Tibial nerve (tissue), 4 donors: ENCODE measurements at places on chromosomes 7 and 10. TPM values are rescaled to one million over a fixed set of nuclear protein-coding genes. Genes with fewer than 3 reads are reported as not detected.

The PSD gene
- total RNA-seq = 0.42 TPM

The CHAT gene
- not detected for total RNA-seq

The RARRES2 gene
- 382 TPM for total RNA-seq

The DKK1 gene
- total RNA-seq = 1.5 TPM

The FASTK gene
- total RNA-seq = 82.8 TPM

The CPN1 gene
- total RNA-seq = not detected

The LLCFC1 gene
- total RNA-seq = not detected

The MTERF1 gene
- 8.7 TPM for total RNA-seq

The SPDYE11 gene
- total RNA-seq = not detected

The CAMK1D gene
- 20.4 TPM for total RNA-seq

The AP1S1 gene
- 23.4 TPM for total RNA-seq

The RGR gene
- not detected for total RNA-seq

The GSTO2 gene
- total RNA-seq = 0.78 TPM

The CWF19L1 gene
- 21.9 TPM for total RNA-seq

The PAPOLB gene
- 2.2 TPM for total RNA-seq

The ZNF398 gene
- 25.5 TPM for total RNA-seq

The IDE gene
- 23.4 TPM for total RNA-seq

The CDK14 gene
- total RNA-seq = 26.8 TPM

The AFAP1L2 gene
- total RNA-seq = 137 TPM

The UTF1 gene
- not detected for total RNA-seq

The MXI1 gene
- total RNA-seq = 127 TPM

The SMARCD3 gene
- 55.5 TPM for total RNA-seq

The PPP3CB gene
- total RNA-seq = 75.6 TPM

The LIPN gene
- total RNA-seq = not detected

The UPK3B gene
- total RNA-seq = 8.6 TPM

The FAM241B gene
- 4.2 TPM for total RNA-seq

The LRRD1 gene
- total RNA-seq = 0.39 TPM

The POU6F2 gene
- total RNA-seq = 1.8 TPM

The MOGAT3 gene
- total RNA-seq = not detected

The ELOVL3 gene
- total RNA-seq = not detected

The HUS1 gene
- total RNA-seq = 26.2 TPM

The THNSL1 gene
- total RNA-seq = 2.7 TPM

The PRSS37 gene
- total RNA-seq = not detected

The RBP3 gene
- not detected for total RNA-seq

The ZSCAN21 gene
- total RNA-seq = 17.6 TPM

The NPFFR1 gene
- 1.8 TPM for total RNA-seq
